ENCODE measurements at places on chromosomes 12 and 14.

DNA sequence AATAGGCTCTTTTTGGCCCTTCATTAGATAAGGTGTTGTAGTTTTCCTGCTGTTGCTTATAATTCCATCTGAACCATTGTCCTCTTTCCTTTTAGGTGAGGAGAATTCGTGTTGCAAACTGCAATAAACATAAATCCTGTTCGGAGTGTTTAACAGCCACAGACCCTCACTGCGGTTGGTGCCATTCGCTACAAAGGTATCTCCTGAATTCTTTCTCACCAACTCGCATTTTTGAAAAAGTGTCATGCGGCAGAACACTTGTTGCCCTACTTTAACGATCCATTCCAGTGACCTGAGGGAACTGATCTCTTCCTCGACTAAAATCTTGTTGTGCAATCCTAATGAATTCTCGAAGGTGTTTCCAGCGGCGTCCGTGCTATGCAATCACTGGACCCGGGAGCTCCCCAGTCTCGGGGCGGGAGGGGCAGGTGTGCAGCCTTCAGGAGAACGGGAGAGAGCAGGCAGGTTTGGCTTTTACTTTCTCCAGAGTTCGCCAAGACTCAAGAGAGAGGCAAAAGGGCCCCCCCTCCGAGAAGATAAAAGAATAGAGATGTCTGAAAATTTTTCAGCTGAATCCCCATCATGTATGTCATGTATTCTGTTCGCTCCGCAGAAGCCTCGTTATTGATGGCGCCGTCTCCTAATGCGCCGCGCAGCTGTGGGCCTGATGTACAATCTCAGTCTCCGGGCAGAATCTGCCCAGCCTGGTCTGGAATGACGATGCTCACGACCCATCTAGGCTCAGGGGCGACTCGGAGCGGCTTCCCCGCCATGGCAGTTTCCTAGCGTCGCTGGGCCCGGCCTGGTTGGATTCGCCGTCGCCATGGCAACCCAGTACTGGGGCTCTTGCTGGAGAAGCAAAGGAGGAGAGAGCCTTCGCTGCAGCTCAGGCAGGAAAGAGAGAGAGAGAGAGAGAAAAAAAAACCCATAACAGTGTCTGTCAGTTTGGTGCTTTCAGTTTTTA, 38.2 kb downstream of the PLXNC1 start:
- no peak for DNase-seq

DNA sequence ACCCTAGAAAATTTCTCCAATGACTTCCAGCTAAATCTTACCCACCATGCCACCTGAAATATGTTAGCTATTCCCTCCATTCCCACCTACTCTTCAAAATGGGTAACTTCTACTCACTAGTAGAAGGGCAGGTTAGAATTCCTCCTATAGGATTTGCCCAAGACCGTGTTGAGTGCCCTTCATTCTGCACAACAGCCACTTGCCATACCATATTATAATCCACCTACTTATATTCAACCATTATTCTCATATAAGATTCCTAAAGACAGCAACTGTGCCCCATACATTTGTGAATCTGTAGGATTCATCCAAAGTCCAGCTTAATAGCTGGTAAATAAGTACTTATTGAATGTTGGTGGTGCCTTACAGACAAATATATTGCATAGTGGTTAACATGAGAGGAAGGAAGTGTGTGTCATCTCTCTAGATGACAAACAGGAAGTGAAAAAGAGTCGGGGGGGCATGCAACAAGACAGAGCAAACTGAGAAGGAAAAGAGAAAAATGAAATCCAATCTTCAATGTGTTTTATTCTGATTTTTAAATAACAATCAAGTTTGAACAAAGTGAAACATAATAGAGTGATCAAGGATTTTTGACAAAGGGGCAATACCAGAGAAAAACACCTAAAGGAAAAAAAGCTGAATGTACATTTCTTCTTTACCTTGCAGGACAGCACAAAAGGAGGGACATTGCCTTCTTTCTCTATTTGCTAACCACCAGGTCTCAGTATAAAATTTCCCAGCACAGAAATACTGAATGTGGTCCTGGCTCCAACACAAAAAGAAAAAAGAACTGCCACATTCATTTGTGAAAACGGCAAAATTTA, 389.3 kb upstream of the USP15 start:
- DNase-seq: peak; percentile 9

DNA sequence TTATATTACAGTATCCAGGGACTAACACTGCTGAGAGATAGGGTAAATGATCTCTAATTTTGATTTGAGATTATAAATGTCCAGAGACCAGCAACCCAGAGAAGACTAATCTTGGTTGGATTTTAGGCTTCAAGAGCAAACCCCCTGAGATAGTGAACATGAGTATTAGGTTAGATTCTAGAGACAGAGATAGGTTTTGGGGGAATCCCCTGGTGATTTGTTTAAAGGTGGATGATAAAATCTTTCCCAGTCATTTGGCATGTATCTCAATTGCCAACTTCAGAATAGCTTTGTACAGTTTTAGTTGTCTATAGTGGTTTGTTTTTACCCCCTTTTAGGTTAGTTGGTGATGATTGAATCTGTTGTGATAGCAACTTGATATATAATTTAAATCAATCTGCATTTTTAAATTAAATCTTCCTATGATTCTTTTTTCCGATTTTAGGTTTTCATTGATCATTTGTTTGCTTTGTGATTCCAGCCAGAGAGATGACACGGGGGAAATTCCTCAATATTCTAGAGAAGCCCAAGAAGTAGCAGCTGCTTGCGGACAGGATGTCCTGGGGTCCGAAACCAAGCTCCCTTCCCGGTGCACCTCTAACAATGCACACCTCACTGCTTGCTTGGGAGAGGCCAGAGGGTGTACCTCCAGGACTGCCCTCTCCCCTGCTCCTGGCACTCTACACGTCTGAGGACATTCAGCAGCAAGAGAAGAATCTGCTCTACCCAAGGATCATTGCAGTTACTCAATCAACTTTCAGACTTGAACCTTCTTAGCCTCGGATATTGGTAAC, 40.6 kb upstream of the VSX2 start:
- DNase-seq: no peak

GRCh38 chr14:59900556-59900955, 19.4 kb upstream of the LRRC9 start:
- DNase-seq: no peak

DNA sequence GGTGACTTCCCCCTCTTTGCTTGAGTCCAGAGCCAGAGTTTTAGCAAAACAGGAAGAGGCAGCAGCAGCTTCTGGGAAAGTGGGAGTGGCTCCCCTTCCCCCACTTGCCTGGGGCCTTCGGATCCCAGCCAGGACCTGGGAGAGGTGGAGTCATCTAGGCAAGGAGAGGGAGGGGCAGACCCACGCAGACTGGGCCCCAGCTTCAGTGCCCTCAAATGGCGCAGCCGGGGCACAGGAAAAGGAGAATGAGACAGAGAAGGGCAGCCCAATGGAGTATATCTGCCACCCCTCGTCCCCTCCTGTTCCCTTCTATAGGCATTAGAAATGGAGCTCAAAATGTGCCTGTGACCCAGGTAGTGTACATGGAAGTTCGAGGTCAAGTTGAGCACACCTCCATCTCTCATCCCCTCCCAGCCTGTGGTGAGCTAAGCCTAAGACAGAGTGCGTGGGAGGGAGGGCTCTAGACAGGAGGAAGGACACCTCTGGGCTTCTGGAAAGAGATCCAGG, 9.3 kb upstream of the HDAC7 start:
- peak; percentile 43 for DNase-seq

DNA sequence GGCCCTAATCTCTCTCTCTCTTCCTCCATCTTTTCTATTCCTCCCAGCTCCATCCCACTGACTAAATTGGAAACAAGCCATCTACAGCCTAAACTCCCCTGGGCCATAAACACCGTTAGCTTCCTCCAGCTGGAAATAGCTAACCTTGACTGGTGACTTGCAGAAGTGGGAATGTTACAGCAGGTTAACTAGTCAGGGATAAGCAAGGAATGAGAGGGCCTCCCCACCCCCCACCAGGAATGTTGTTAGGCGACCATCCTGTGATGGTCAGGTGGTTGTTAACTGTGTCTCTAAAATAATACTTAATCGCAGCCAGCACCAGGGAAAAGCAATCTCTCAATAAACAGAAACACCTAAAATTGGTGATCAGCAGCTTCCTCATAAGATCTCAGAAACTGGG, 40.8 kb downstream of the MIS18BP1 start:
- no peak for DNase-seq

- DNase-seq: no peak
Measured at GRCh38 chr12:53798575-53798974, 46.8 kb upstream of the CISTR start.

DNA sequence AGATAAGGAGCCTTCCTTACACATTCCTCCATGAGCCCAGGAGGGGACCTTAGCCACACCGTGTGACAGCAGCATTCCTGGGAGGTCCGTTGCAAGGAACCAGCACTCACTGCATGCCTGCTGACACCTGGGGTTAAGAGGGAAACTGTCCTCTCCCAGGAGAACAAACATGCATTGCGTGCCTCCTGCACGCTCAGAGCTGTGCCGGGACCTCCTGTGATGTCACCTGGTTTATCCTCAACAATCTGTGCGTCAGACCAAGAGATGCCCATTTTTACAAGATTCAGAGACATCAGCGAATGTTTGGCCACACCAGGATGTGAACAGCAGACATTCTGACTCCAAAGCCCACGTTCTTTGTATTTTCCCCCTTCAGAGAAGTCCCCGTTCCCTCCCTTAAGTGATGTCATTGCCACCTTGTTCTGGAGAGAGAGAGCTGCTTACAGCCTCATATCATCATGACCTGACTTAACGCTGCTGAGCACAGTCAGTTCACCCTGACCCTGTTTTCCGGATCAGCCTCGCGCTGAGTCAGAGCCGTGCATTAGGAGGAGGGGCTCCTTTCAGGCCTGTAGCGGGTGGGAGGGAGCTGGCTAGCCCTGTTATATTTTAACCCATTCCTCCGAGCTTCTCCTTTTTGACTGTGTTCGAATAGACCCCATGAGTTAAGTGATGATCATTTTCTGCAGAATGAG, 36.2 kb downstream of the TMEM120B start:
- DNase-seq: peak; percentile 44
